Fibroblast of skin of back (primary cell): ENCODE measurements at places on chromosomes 4 and X.

GRCh38 chrX:132114607-132115006 lies 13.2 kb downstream of the FRMD7 start:
- no peak for DNase-seq

GRCh38 chrX:115562480-115562847 lies 1.5 kb downstream of the PLS3 start:
- peak; percentile 62 for DNase-seq

DNA sequence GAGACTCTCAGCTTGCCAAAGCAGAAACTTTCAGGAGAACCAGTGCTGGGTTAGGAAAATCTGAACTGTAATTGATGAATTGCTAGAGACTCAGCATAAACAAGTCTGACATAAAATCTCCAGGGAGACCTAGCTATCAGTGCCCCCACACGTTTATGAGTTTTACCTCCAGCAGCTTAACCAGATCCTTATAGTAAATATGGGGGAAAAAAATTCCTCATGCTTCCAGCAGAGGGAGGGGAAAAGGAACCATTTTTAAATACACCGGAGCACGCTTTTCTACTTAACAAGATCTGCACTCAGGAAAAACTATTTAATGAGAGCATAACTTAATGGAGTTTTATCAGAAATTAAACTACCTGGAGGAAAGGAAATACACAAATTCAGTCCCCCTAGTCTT lies 1040.7 kb upstream of the INTU start:
- peak; percentile 27 for DNase-seq

DNA sequence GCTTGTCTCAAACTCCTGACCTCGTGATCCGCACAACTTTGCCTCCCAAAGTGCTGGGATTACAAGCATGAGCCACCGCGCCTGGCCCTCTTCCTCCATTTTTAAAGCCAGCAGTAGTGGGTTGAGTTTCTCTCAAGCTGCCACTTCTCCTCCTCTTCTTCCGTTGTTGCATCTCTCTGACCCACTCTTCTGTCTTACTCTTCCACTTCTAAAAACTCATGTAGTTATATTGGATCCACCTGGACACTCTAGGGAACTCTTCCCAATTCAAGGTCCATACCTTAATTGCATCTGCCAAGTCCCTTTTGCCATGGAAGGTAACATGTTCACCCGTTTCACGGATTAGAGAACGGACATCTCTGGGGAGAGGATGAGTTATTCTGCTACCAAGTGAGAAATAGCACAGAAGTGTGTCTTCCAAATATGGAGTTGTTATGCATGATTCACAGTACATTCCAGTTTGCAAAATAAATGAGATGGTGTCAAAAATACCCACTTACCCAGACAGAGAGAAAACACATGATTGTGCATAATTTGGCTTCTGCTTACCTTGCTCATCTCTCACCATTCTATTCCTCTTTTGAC lies 51.8 kb downstream of the GBA3 start:
- DNase-seq = peak; percentile 6

DNA sequence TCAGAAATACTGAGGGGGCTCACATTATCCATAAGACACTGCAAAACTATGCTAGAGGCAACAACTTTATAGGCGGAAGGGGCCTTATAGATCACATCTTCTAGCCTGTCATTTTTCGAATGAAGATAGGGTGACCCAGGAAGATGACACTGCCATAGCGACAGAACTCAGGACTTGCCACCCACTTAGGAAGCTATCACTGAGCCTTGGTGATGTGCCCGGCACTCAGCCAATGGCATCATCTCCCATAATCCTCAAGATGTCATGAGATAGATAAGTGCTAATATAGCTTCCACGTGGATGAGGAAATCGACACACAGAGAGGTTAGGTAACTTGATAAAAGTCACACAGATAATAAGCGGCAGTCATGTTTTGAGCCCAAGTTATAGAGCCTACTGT lies 346.6 kb downstream of the DHX15 start:
- no peak for DNase-seq

GRCh38 chrX:40423299-40423698 lies 157.5 kb upstream of the ATP6AP2 start:
- DNase-seq = no peak

DNA sequence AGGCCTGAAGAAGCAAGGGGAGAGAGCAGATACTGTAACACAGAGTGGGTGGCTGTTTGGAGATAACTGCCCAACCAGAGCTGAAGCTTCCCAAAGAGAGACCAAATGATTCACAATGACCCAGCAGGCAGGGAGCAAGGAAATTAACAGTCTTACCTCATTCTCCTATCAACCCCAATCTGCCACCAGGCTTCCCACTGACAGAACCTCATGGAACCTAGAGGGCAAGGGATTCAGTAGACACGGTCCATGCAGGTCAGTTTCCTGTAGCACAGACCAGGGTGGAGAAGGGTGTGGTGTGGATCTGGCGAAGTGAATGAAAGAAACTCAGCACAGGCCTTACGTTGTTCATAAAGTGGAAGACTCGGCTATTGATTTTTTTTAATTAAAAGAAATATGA lies 60.7 kb upstream of the ALB start:
- no peak for DNase-seq

GRCh38 chr4:38062088-38062775 lies 102.0 kb downstream of the PTTG2 start:
- peak; percentile 70 for DNase-seq

- DNase-seq = peak; percentile 30
Observed at GRCh38 chr4:55762819-55763218, 56.8 kb upstream of the EXOC1L start.

- no peak for DNase-seq
Observed at GRCh38 chr4:6988016-6988715, 55.0 kb upstream of the TADA2B start.

DNA sequence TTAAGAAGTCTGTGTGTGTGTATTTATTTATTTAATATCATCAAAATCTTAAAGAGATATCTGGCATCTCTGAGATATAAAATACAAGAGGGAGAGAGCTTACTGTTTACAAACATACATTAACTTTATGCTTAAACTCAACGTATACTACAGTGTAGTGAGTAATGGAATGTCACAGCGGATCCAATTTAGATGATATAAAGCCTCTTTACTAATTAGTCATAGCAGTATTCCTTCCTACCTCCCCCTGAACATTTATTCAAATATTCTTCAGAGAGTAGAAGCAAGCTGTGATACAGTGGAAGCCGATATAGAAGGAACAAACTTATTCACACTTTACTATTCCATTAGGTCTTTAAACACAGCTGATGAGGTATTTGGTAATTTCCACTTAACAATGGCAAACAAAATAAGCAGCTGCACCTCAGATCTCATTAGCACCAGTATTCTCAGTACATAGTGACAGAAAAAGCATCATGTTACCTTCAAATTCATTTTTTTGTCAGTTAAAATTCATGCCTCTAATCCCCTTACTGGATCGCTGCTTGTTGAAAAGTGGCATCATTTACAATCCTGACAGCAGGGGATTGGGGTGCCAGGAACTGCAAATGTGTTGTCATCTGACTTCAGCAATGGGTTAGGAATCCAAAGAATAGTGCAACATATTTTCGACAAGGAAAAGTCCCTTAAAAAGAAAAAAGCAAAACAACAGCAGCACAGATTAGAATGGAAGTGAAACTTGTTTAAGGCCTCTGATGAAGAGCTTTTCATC lies 658.7 kb upstream of the EPHA5 start:
- peak; percentile 13 for DNase-seq

- DNase-seq = no peak
Observed at GRCh38 chr4:156073976-156074375, 120.3 kb upstream of the CTSO start.

- DNase-seq = peak; percentile 6
Observed at GRCh38 chr4:108272561-108272960, 103.8 kb upstream of the LEF1 start.

- DNase-seq = no peak
Observed at GRCh38 chr4:98260047-98260578, 1.1 kb upstream of the RAP1GDS1 start.

- no peak for DNase-seq
Observed at GRCh38 chr4:88752754-88753153, 55.1 kb upstream of the NAP1L5 start.

- peak; percentile 9 for DNase-seq
Observed at GRCh38 chr4:105637408-105638176, 70.9 kb downstream of the INTS12 start.

- peak; percentile 80 for DNase-seq
Observed at GRCh38 chrX:65635378-65635777, 32.1 kb upstream of the MSN start.

DNA sequence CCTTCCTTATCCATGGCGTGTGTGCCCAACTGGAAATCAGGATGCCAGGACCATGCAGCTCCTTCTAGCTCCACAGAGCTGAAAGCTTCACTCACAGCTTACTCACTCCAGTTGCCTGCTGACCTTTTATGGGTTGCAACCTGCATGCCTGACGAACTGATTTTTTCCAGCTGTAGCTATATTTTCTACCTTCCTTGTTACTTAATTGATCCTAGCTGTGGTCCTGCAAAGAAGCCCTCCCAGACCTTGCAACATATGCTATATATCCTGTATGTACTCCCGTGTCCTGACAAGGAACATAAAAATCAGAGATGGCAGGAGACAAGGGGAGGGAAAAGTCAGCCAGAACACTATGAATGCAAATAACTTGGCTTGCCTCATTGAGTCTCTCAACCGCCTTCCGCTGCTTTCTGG lies 135.3 kb upstream of the LDB2 start:
- DNase-seq = no peak

DNA sequence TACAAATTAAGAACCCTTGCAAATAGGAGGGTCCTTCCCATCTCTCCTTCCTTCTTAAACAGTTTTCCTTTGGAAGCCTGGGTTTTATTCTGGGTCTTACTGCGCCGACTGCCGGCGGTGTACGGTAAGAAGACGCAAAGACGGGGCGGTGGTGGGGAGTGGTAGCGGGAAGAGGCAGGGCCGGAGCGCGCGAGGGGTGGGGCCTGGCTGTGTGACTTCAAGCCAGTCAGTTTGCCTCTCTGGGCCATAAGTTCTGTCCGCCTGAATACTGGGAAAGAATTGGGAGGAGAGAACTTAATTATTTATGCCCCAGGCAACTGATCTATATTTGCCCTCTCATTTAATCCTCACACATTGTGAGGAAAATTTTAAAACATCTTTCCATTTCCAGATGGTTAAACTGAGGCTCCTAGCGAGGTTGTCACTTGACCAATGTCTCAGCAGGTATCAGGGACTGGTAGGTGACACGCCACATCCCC lies 726 bp upstream of the KANTR start:
- peak; percentile 76 for DNase-seq

GRCh38 chr4:150515135-150515534 lies 66.8 kb upstream of the MAB21L2 start:
- DNase-seq = no peak

DNA sequence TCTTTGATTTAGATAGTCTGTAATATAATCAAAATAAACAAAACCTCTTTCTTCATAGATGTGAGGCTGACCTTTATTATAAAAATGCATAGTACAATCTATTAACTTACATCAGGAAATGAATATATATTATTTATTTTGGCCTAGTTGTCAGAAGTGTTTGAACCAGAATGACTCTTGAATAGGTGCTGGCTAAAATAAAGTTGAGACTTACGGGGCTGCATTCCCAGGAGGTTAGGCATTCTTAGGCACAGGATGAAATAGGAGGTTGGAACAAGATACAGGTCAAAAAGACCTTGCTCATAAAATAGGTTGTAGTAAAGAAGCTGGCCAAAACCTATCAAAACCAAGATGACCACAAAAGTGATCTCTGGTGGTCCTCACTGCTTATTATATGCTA lies 1193.3 kb upstream of the IGFBP7 start:
- DNase-seq = no peak

DNA sequence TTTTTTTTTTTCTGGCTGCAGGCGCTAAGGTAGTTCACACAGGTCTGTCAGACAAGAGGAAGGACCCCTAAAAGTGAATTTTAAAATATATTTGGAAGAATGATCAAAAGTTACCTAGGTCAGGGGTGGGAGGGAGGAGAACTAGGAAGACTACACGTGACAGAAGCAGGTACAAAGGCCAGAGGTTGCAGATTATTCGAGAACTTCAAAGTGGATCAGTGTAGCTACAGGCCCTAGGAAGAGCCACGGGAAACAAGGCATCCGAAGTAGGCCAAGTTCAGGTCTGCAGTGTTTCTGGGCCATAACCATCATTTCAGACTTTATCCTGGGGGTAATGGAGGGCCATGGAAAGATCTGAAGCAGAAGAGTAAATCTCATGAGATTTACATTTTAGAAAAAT lies 16.5 kb downstream of the MAOB start:
- no peak for DNase-seq

DNA sequence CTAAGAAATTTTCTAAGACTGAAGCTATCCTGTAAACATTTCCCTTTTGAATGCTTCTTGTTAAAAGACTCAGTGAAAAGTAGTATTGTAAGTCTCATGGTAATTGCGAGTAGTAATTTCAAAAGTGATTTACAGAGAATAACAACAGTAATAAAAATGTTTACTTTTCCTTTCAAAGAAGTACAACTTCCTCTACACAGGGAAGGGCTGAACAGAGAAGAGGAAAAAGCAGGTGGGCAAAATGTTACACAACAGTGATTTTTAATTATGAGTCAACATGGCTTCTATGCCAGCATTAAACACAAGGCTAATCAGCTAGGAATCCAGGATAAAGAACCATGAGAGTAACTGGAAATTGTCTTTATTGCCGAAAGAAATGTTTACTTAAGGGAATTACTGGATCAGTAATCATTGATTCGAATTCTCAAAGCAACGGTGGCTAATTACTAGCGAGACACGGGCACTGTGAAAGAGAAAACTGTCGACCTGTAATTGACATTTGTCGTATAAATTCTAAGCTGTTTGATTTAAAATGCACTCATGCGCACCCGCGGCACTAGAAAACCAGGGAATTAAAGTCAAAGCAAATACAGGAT lies 15.4 kb downstream of the UTP3 start:
- peak; percentile 11 for DNase-seq

- no peak for DNase-seq
Observed at GRCh38 chrX:142804085-142804484, 221.6 kb upstream of the SPANXN4 start.

- no peak for DNase-seq
Observed at GRCh38 chr4:109969919-109970318, 57.2 kb downstream of the EGF start.

DNA sequence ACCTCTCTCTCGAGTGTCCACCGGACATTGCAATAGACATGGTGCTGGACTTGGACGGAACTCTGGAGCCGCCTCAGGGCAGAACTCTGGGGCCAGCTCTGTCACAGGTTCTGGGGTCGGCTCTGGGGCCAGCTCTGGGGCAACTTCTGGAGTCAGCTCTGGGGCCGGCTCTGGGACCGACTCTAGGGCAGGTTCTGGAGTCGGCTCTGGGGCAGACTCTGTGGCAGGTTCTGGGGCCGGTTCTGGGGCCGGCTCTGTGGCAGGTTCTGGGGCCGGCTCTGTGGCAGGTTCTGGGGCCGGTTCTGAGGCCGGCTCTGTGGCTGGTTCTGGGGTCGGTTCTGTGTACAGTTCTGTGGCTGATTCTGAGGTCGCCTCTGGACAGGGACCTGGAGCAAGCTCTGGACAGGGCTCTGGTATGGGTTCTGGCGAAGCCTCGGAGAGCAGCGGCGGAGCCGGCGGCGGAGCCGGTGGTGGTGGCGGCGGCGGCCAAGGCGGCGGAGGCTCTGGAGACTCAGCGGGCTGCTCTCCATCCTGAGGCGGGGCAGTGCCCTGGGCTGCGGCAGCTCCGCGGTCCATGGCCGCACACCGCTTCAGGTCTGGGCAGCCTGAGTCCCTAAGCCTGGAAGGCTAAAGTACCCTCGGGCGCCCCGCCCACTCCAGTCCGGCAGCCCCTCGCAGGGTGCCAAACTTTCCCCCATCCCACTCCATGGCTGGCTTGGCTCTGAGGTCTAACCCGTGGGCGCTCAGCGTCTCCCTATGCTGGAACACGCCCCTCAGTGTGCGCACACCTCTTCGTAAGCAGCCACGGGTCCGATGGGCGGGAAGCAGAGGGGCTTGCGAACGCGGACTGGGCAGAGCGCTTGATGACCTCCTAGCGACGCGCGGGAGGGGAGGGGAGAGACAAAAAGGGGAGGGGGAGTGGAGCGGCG lies at the start of gene DGKK:
Gene DGKK (minus strand): TSS at position 723 of the 929 bp plus-strand sequence. CDS start 147 bp downstream, at position 576.
- DNase-seq = no peak
